ENCODE measurements at places on chromosomes 12 and 14.

DNA sequence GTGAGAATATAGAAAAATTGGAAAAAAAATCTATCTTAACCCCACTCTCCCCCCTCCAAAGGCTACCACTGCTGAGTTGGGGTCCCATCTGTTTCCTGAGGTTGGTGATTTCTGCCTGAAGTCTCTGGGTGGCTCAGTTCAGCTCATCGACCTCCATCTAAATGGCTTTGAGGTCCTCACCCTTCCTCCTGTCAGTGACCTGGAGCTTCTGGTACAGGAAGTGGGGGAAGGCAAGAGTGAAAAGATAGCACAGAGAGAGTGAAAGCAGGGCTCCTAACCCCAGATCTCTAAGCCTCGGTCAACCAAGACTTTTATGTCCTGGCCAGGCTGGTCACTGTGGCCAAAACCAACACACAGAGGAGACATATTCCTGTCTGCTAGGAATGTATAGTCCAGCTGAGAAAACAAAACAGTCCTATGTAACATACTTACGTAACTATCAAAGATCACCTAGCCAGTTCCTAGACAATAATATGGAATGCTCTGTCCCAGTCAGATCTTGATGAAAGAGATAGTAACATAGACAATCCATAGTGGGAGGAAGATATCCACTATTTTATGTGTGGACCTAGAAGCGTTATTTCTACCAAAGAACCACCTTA, 12.3 kb upstream of the KRT73 start:
- no peak for DNase-seq

GRCh38 chr12:75087654-75088053, 122.0 kb downstream of the KCNC2 start:
- no peak for DNase-seq

DNA sequence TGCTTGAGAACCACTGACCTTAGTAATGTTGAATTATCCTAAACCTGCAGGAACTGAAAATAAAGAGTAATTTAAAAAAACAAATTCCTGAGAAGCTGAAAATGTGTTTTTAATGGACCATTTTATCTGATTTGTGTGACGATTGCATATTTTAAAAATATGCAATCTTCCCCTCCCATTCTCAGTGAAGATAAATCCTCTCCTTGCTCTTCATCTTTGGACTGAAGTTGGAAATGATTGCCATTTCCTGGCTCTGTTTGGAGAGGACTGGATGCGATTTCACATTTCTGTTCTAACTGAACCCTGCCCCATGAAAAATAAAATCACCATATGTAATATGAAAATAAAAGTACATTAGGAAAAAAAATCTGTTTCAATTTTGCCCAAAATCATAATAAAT, 216.3 kb downstream of the SLC6A15 start:
- DNase-seq = no peak

- no peak for DNase-seq
These were observed 14.7 kb downstream of the P2RX4 start for GRCh38 chr12:121224591-121224990.

GRCh38 chr12:6218347-6218925, 18.2 kb downstream of the CD9 start:
- no peak for DNase-seq

DNA sequence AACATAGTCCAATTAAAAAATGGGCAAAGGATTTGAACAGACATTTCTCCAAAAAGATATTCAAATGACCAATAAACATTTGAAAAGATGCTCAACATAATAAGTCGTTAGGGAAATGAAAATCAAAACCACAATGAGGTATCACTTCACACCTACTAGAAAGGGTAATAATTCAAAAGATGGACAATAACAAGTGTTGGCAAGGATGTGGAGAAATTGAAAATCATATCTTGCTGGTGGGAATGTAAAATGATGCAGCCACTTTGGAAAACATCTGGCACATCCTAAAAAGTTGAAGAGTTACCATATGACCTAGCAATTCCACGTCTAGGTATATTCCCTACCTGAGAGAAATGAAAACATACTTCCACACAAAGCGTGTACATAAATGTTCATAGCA, 1.9 kb downstream of the COX16 start:
- DNase-seq = no peak

- no peak for DNase-seq
These were observed 682 bp downstream of the FLRT2 start for GRCh38 chr14:85530626-85531025.

DNA sequence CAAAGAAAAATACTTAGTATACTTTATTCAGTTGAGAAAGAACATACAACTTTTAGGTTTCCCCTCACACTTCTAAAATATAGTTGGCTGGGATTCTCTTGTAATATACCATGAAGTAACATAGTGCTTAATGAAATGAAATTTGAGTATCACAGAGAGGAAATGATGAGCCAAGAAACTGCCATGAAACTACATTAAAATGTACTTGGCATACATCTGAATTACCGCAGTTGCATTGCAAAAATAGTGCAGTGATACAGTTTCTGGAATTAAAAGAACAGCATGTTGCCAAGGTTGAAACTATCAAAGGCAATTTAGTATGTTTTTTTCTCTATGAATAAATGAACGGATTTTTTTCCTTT, 389.2 kb downstream of the TMEM117 start:
- DNase-seq = no peak

GRCh38 chr12:114302606-114303315, 103.2 kb downstream of the TBX5 start:
- no peak for DNase-seq

DNA sequence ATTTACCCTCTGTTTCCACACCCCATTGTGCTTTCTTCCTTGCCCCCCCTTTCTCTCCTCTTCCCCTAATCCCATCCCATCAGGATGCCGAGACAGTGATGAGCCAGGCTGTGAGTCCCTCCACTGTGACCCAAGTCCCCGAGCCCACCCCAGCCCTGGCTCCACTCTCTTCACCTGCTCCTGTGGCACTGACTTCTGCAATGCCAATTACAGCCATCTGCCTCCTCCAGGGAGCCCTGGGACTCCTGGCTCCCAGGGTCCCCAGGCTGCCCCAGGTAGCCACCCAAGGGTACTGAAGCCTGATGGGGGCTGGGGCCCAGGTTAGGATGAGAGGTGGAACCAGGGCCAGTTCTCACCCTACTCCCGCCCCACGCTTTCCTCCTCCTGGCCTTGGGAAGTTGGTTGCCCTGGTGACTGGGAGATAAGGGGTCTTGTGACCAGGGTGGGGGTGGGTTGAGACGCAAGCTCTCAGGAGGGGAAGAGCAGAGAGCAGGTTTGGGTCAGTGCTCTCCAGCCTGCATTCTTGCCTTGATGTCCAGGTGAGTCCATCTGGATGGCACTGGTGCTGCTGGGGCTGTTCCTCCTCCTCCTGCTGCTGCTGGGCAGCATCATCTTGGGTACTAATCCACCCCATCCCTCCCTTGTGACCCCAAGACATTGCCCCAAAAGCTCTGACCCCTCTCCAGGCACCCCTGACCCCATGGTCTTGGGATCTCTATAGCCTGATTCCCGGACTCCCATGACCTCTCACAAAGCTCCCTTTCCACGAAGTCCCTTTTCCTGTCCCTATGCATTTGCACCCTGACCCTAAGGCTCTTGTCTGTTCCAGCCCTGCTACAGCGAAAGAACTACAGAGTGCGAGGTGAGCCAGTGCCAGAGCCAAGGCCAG, 1.2 kb downstream of the AMHR2 start:
- peak; percentile 30 for DNase-seq

DNA sequence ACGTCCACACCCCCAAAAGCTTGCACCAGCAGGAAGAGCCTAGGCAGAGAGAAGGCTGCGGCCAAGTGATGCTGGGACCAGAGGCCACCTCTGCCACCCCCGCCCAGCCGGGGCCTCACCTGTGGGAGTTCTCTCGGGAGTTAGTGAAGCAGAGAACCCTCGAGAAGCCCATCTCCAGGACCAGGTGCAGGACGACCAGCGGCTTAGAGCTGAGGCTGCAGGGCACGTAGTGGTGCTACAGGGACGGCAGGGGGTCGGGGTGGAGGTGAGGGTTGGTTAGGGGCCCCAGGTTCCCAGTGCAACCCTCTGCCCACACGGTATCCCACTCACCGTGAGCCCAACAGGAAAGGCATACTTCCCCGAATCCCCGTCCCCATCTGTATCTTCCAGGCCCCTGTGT, 3.6 kb downstream of the DDX51 start:
- DNase-seq = no peak

GRCh38 chr12:111981987-111982386, 31.0 kb downstream of the TMEM116 start:
- no peak for DNase-seq

GRCh38 chr14:95315156-95315555, 4.6 kb downstream of the CLMN start:
- no peak for DNase-seq

DNA sequence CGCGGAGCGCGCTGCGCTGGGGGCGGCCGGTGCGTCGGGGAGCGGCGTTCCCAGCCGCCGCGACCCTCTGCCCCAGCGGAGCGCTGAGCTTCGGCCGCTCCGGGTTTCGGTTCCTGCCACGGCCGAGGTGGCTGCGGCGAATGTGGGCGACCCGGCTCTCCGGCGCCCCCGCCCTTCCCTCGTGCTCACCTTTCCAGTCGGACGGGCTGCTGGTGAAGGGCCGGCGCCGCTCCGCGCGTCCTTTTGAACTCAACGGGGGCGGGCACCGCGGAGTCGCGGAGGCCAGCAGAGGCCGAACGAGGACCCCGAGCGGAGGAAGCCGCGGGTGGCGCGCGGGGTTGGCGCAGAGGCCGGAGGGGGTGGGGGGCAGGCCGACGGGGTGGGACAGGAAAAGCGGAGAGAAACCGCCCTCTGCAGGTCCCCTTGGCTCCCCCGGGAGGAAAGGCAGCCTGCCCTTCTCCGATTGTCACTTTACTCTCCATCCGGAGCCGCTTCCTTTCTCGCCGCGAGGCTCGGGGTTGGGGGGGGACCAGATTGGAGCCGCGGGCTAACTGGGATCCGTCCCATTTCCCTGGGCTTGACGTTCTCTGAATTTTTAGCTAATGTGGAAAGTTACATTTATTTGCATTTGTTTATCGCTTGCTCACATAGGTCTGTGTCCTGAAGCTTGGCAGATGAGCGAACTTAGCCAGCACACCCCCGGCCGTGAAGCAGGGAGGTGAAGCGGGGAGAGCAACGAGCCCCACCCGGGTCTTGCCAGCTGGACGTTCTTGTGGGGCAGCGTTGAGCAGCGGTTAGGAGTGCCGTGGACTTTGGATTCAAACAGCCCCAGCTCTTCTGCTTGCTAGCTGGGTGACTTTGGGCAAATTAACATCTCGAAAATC, at the start of gene SMAGP:
SMAGP (minus strand) TSS at position 349 of the 884 bp plus-strand sequence. CDS start 1,137 bp downstream, outside the sequence.
- no peak for DNase-seq

GRCh38 chr12:19533567-19533966, 94.3 kb downstream of the AEBP2 start:
- DNase-seq = no peak

GRCh38 chr12:46490635-46491034, 118.1 kb upstream of the SLC38A2 start:
- no peak for DNase-seq

DNA sequence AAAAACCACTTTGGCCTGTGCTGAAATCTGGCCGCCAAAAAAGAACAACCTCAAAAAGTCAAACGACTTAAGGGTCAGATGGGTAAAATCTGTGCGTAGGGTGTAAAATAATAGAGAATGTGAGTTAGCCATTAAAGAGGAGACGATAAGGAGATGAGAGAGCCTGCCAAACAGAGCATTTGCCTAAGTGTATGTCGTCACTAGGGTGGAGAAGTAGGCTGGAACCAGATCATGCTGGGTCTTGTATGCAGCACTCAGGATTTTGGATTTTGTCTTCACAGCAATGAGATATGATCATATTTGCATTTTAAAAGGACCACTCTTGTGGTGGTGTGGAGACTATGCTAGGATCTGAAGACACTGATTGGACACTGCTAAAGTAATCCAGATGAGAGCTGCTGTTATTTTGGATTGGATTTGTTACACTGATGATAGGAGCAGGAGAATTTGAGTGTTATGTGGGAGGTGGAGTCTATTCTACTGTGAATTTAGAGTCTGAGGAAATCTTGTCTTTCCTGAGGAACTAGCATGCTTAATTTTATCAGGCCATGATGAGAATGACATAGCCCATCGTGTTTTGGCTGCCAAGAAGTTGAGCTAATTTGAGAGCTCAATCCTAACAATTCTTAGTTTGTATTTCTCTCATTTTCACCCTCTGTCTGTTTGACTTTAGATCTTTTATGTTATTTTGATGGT, 24.8 kb upstream of the DBX2 start:
- no peak for DNase-seq

All from hematopoietic multipotent progenitor cell treated with erythropoietin and hydrocortisone succinate and interleukin-3 and kit ligand, for 17 days (in vitro differentiated cells).